Glutamatergic neuron (in vitro differentiated cells): ENCODE measurements at places on chromosomes 6 and 20.

DNA sequence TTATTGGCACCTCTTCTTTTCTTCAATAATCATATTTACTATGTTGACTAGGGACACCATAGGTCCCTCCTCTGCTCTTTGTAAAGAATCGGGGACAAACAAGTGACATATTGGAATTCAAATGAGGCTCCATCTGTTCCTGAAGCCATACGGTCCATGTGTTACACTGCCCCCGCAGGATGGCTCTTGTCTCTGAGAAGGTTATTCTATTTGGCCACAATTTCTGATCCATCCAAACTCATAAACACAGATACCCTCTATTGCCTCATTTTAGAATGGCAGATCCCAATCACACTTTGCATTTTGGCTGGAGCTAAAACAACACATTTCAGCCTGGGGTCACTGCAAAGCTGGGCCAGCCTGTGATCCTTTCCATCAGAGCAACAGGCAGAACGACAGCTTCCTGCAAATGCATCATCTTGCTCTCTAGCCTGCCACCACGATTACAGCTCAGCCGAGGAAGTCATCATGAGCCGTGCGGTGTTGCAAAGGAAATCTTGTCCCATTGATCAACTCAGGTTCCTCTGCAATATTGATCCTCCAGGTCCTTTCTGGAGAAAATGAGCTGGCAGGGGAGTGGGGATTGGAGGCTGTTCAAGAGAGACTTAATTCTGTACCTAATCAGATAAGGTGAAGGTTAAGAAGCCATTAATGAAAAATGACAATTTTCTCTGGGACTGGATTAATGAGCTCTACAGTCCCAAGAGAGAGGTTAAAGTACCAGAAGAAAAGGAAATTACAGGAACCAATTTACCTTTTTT, 73.1 kb downstream of the AGPAT4 start:
- peak; percentile 47 for DNase-seq

DNA sequence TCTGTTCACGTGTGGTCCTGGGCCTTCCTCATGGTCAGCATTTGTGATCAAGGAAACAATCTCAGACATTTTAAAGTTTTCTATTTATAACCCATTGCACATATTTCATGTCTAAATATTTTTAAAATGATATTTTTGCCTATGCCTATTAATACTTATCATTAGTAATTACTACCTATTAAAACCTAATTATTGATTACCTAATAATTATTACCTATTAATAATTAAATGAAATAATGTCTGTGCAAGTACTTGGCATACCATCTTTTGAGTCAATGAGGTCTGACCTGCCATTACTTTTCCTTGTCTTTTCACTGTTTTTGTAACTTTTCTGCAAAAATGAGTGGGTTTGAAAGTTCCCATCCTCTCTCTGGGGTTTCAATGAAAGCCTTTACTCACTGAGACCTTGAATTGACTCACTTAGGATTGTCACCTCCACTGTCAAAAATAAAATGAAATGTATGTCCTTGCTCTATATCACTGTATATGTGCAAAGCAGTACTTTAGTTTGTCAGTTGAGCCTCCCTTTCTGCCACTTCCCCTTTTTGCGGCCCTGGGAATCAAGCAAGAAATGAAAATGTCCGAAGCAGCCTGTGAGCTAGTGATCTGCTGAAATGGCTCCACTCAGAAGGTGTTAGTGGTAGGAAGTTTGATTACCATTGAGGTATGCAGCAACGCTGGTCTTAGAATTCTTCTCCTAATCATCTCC, 87.8 kb downstream of the L3MBTL3 start:
- no peak for DNase-seq

DNA sequence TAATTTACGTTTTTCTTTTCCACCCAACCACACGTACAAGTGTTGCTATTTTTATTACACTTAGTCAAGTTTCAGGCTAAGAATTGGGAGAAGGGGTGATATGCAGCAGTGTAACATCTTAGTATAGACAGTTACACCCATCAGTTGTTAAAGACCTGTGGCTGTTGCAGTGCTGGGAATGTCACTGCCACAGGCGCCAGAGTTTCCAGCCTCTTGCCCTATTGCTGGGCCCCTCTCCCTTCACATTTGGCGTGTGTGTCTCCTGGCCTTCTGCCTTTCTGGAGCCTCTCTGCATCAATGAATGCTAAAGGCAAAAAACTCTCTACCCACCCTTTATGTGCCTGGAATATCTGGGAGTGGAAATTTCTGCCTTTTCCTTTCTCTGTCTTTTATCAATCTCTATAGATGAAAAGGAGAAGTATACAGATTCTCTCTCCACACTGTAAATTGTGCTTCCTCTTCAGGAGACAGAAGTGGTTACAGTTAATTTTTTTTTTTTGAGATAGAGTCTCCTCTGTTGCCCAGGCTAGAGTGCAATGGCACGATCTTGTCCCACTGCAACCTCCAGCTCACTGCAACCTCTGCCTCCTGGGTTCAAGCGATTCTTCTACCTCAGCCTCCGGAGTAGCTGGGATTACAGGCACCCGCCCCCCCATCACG, 73.0 kb downstream of the TIAM2 start:
- no peak for DNase-seq

- peak; percentile 65 for DNase-seq
These were observed 1.8 kb upstream of the KCNQ5 start for GRCh38 chr6:72619883-72620696.

DNA sequence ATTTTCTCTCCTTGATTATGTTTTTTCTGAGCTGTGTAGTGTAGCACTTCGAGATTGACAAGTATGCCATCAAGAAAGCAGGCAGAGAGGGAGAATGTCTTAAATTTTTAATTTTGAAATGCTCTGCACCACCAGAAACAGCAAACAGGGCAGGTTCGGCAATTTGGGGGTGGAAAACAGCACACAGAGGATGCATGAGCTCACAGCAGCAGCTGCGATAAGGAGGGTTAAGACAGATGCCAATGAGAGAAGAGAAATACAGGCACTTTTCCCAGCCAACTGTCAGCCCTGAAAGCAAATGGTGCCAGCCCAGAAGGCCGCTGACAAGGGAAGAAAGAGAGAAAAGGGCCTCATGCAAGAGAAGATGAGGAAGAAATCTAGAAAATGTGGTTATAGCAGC, 15.1 kb upstream of the SNRPB2 start:
- DNase-seq: peak; percentile 44

DNA sequence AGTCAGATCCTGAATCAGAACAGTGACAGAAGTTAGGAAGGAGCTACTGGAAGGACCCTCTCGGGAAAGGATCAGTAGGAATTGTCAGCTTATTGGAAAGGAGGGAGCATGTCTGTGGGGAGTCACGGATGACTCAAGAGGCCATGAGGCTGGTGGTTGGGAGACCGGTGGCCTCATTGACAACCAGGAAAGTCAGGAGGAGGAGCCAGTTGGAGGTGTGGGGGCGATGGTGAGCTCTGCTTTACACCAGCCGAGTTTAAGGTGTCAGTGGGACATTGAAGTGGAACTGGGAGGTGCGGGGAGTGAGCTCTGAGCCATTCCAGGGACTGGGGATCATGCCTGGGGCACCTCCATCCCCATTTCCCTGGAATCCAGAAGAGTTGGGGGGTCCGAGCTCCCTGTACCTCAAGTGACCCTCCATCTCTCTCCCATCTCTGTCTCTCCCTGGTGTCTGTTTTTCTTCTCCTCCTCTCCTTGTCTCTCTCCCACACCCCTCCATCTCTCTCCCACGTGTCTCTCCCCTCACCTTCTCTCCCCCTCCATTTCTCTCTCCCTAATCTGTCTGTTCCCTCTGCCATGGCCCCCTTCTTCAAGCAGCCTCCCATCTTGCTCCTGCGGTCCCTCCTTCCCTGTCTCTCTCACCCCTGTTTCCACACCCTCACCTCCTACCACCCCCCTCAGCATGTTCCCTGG, 14.3 kb upstream of the ZBTB9 start:
- no peak for DNase-seq

GRCh38 chr20:6665161-6665560, 102.3 kb upstream of the BMP2 start:
- DNase-seq: no peak

- no peak for DNase-seq
These were observed 808.1 kb downstream of the MAFB start for GRCh38 chr20:39880890-39881289.

- DNase-seq: no peak
These were observed 7.0 kb downstream of the RWDD1 start for GRCh38 chr6:116578335-116578734.

DNA sequence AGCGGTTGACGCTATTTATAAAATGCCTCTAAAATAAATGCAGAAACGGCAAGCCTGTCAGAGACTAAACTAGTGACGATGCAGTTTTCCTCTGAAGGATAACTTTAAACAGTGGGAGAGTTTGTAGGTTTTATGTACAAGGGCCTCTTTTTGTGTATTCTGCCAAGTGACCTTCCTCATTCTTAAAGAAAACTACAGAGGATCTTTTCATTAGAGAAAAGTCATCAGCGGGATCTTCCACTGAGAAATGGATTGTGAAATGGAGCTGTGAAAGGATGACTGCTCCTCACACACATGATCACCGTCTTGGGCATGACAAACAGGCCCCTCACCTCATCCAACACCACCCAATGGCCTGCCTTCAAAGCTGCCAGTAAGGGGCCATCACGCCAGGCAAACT, 89.0 kb upstream of the LYRM2 start:
- DNase-seq: no peak

GRCh38 chr6:85966828-85967227, 324.1 kb upstream of the SYNCRIP start:
- DNase-seq: no peak

DNA sequence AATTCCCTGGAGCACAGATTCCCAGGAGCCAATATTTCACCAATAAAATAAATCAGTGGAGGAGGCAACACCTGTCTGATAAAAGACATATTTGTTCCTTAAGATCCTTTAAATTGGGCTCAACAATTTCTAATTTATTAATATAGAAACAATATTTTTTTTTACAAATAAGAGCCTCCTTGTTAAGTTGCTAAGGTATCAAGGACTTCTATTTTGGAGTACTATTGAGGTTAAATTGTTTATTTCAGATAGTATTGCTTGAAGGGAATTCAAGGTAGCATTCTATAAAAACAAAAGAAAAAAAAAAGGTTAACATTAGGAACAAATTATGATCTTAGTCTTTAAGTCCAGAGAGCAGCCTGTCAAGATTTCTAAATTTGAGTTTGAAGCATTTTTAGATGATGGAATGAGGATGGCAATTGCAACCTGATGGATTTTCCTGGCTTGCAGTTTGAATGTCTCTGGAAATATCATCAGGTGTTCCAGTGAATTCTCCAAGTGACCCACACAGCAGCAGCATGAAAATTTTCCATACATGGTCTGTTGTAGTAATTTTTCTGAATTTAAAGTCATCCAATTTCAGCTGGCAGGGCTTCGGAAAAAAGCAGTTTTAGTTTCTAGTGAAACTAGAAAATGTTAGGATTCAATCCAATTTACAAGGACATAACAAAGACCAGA, 19.3 kb upstream of the NCR2 start:
- no peak for DNase-seq

GRCh38 chr20:4022386-4023286, 7.3 kb upstream of the RNF24 start:
- DNase-seq: no peak

DNA sequence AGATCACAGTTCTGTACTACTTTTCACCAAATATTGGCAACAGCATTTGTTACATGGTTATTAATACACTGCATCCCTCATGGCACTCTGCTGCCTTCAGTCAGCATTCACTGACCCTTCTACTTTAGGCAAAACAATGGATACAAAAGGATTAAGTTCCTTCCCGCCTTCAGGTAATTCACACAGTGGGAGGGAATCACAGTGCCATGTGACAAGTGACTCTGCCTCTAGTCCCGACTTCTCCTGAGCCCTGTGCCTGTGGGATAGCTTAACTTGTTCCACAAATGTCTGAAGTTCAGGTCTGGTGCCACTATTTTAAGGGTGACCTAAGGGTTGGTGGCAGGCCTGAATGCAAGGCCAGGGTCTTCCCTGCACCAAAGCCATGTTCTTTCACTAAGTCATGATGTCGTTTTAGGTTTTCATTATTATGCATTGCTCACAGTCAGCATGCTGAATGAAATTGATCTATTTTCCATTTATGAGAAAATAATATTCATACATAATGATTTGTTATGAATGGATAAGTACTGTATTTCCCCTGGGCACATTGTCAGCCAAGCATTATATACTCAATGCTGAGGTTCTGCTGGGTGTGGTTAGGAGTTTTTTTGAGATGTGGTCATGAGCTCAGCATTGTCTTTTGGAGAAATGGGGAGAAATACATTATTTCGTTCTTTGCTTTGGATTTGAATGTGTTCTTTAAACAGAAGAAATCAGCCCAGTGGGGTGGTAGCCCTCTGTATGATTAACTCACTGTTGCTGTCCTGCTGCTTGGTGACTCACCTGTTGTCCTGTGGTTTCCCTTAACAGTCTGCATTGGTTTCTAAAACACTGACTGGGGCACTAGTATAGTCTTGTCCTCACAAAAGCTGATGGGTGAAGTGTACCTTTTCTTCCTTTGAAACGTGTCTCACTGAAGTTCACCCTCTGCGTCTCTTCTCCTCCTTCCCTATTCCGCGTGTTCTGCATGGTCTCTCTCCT, 66.4 kb downstream of the AFDN start:
- DNase-seq: no peak

- DNase-seq: no peak
These were observed 144.2 kb downstream of the PACRG start for GRCh38 chr6:162871966-162872365.

DNA sequence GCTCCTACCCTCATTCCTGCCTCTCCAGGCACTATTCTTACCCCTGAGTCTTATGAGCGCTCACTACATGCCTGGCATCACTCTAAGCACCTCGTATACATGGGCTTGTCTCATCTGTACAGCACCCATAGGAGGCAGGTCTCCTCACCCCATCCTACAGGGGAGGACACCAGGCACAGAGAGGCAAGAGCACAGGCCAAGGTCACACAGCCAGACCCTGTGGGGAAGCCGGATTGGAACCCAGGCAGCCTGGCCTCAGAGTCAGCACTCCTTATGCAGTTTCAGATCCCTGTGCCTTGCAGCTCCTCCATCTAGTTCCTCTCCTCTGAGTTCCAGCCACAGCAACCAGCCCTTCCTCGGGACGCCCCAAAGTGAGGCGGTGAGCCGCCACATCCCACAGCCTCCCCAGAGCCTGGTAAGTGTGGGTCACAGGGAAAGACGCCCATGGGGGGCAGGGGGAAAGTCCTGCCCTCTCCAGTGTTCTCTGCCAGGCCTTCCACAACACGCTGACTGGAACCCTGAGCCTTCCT, 103.3 kb downstream of the NFATC2 start:
- DNase-seq: no peak

DNA sequence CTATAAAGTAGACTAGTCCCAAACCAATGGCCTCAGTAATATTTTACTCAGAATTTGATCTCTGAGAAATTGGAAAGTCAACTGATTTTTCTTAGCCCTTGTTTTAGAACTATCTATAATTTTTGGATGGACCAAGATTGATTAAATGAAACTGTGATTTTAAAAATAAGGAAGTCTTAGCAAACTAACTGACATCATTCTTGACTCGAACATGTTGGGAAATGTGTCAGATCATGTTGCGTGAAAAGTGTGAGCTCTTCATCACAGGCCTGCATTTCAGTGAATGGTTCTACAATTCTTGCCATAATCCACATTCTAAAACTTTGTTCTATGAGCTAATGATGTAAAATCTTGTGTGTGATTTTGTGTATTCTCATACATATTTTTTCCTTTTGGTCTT, 11.0 kb downstream of the TNFAIP3 start:
- no peak for DNase-seq

- no peak for DNase-seq
These were observed 134.5 kb downstream of the EDN3 start for GRCh38 chr20:59434960-59435359.
